ENCODE measurements at places on chromosomes 12 and 14.
A peak's percentile ranks its signal among the peaks of the same experiment; 100 is the strongest.

DNA sequence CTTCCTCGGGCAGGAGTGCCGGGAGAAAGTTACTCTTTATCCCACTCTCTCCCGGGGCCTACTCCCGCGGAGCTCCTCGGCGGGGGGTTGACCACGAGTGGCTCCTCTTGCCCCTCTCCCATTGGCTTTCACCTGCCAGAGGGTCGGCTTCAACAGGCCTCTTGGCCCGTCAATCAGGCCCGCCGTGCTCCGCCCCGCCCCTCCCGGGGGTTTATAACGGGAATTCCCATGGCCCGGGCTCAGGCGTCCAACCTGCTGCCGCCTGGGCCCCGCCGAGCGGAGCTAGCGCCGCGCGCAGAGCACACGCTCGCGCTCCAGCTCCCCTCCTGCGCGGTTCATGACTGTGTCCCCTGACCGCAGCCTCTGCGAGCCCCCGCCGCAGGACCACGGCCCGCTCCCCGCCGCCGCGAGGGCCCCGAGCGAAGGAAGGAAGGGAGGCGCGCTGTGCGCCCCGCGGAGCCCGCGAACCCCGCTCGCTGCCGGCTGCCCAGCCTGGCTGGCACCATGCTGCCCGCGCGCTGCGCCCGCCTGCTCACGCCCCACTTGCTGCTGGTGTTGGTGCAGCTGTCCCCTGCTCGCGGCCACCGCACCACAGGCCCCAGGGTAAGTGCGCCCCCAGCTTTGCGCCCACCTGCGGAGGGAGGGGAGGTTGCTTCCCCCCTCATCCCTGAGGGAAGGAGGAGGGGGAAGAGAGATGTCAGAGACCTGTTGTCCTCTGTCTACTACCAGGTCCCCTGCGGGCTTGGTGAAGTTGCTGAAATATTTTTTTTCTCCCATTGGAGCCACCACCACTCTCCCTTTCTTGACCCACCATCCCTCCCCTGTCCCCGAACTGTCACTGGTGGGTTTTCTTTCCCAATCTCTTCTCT, at the start of gene SMOC1:
TSS of gene SMOC1 (plus strand) at position 242 of the 869 bp plus-strand sequence. CDS start at position 505, 263 bp downstream.
- DNase-seq: peak; percentile 75

- DNase-seq: no peak
Measured at GRCh38 chr12:56164345-56164729, 6.2 kb downstream of the MYL6 start.

DNA sequence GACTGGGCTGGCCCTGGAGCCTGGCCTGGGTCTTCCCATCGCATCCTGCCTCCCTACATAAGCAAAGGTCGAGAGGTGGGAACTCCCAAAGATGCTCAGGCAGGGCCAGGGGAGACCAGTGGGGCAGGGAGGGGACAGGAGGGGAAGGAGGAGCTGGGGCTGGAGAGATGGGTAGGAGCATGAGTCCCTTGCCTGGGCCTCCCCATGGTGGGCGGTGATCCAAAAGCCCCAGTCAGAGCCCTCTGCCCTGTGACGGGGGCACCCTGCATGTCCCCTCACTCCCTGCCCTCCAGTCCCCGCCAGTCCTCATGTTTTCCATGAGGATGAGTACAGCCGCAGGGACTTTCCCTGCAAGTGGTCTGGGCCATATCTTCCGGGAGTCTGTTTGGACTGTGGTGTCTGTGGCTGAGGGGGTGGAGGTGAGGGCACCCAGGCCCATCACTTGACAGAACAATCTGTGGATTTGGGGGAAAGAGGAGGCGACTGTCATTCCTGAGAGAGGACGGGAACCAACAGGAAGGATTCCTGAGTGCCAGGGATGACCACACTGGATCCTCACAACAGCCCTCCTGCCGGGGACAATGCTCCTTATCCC, 9.3 kb downstream of the BDKRB2 start:
- DNase-seq: no peak

DNA sequence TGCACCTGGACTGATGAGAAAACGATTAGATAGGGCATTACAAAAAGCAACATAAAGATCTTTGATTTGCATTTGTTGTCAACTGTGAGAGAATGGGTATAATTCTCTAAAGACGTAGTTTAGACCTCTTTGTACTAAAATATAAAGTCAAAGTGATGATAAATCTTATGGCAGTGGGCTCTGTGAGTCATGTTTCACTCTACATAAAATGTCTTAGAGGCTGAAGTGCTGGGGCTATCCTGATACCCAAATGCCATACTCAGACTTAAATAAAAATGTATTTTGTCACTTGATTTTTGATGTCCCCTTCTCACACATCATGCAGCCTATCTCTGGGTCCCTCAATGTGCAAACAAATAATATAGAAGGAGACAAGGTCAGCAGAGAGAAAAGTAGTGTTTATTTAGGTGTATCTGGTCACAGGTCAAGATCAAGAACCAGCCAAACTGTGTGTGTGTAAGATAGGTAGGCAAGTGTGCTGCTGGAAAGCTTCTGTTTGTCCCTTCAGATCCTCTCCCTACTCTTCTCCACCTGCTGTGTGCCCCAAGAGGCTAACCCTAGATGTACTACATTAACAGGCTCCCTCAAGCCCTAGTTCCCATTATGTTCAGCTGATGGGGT, 7.0 kb upstream of the NIN start:
- DNase-seq: no peak

DNA sequence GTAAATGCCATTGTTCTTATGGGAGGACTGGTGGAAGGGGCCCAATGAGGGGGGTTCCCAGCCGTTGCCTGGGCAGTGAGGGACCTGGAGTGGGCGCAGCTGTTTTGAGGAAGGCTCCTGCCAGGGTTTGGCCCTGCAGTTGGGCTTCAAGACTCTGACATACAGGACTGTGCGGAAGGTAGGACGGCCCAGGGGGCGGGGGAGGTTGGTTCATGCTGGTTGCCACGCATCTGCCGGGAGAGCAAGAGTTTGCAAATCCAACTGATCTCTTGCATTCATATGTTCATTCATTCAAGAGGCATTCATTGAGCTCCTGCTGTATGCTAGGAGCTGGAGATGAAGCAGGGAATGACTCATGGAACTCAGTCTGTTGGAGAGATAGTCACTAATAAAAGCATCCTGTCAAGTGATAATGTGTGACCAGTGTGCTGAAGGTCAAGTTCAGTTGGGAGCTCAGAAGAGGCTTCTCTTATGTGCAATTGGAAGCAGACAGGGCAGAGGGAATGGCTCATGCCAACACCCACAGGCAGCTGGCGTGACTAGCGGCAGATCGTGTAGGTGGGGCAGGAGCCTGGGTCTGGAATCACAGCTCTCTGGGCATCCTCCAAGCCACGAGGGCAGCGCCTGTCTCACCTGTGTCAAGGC, 7.8 kb downstream of the SH2B3 start:
- no peak for DNase-seq

DNA sequence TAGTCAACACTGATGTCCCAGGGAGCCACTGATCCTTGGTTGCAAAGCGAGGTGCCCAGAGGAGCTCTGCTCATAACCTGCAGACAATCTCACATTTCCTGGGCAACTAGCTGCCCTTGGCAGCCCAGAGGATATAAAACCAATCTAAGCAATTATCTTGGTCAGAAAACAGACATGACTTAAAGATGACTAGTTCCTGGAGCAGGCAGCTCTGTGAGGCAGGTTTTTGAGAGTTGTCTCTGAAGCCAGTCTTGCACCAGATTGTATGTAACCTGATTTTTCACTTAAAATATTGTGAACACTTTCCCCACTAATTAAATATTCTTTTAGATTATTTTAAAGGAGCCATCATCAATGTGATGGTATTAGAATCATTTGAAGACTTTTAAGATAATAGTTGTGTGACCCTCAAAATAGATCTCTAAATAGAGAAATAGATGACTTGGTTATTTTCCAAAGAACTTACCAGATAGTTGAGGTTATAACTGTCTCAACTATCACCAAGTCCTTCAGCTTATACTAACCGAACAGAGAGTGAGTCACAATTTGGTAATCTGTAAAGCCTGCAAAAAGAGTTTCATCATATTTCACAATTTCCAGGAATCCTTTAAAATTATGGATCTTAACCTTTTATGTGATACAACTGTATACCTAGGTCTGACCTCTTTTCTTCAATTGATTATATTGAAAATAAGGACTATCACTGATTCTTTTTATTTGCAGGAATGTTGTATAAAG, 75.9 kb downstream of the LIN7A start:
- DNase-seq: no peak

DNA sequence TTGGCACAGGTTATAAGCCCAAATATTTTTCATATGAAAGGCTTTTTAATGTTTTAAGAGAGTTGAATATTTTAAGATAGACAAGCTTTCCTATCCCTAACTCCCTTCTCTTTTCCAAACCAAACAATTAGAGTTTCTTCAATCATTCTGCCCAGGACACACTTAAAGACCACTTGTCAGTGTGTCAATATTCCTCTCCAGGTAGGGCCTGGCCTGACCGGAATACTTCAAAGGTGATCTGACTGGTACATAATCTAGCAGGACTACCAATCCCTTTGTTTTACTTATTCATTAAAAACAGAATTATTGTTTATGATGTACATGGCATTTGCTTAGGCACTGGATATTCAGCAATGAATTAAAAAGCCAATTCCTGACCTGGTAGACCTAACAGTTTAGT, 24.2 kb upstream of the SNRPF start:
- no peak for DNase-seq

- no peak for DNase-seq
Measured at GRCh38 chr14:31090883-31091764, 64.9 kb upstream of the STRN3 start.
